ENCODE measurements at places on chromosomes 6 and 20. TPM values are rescaled to one million over a fixed set of nuclear protein-coding genes. Genes with fewer than 3 reads are reported as not detected.

DNA sequence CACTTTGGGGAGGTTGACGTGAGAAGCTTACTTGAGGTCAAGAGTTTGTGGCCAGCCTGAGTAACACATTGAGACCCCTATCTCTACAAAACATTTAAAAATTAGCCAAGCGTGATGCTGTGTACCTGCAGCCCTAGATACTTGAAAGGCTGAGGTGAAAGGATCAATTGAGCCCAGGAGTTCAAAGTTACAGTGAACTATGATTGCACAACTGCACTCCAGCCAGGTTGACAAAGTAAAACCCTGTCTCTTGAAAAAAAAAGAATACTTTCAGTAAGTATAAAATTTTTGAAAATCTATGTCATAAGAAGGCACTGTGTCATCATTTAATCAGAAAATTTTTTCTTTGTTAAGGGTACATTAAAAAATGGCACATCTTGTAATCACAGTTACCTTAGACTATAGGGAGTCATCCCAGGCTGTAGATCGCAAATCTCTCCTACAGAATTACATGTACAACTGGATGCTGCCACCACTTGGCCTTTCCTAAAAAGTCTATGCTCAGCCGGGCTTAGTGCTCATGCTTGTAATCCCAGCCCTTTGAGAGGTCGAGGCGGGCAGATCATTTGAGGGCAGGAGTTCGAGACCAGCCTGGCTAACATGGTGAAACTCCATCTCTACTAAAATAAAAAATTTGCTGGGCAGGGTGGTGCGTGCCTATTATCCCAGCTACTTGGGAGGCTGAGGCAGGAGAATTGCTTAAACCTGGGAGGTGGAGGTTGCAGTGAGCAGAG, 17.0 kb upstream of the MRS2 start:
- DNase-seq: peak; percentile 29

Gene VGLL2
- total RNA-seq: not detected

GRCh38 chr20:5416086-5416485, 99.3 kb upstream of the PROKR2 start:
- DNase-seq: no peak

DNA sequence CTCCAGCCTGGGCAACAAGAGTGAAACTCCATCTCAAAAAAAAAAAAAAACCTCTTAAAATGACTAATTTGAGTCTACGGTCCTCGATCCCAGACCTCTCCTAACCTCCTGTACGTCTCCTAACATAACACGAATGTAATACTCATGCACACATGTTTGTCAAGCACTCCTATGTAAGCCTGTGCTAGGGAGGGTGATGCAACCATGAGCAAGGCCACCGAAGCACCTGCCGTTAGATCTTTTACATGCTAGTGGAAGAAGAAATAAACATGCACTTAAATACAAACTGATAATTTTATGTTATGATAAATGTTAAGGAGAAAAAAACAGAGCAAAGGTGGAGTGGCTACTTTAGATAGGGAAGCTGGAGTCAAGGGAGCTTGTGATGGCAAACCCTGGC, 72.3 kb upstream of the BEND3 start:
- DNase-seq: no peak

DNA sequence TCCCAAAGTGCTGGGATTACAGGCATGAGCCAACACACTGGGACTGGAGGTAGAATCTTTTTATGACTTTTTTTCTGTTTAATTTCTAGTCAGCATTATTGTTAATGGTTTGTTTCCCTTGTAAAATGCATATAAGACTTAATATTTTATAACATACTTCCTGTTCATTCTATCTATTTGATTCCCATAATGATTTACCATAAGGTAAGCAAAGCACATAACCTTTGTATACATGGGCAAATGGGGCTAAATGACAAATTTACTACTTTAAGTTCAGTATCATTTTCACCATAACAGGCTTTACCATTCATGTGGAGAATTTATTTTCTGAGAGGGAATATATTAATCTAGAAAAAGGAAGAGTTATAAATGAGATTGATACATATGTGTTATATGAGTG, 24.3 kb downstream of the VTA1 start:
- no peak for DNase-seq

DNA sequence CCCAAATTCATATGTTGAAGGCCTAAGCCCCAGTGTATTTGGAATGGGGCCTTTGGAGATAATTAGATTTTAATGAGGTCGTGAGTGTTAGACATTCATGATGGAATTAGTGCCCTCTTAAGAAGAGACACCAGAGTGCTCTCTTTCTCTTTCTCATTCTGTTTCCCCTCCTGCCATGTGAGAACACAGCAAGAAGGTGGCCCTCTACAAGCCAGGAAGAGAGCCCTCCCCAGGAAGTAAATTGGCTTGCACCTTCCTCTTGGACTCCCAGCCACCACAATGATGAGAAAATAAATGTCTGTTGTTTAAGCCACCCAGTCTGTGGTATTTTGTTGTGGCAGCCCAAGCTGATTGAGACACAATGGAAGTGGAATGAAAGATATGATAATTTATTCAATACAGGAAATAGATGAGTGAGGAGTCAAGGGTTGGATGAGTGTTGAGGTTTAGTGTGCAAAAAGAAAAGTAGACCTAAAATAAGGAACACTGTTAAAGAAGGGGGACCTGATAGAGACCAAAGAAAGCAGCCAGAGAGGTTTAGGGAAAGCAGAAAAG, 25.9 kb upstream of the ATXN1 start:
- no peak for DNase-seq

GRCh38 chr20:10659651-10660601, 13.9 kb downstream of the JAG1 start:
- DNase-seq: peak; percentile 78

Gene PTGIS
- 1.9 TPM for total RNA-seq

GRCh38 chr6:137277971-137278637, 58.9 kb upstream of the IFNGR1 start:
- peak; percentile 75 for DNase-seq

DNA sequence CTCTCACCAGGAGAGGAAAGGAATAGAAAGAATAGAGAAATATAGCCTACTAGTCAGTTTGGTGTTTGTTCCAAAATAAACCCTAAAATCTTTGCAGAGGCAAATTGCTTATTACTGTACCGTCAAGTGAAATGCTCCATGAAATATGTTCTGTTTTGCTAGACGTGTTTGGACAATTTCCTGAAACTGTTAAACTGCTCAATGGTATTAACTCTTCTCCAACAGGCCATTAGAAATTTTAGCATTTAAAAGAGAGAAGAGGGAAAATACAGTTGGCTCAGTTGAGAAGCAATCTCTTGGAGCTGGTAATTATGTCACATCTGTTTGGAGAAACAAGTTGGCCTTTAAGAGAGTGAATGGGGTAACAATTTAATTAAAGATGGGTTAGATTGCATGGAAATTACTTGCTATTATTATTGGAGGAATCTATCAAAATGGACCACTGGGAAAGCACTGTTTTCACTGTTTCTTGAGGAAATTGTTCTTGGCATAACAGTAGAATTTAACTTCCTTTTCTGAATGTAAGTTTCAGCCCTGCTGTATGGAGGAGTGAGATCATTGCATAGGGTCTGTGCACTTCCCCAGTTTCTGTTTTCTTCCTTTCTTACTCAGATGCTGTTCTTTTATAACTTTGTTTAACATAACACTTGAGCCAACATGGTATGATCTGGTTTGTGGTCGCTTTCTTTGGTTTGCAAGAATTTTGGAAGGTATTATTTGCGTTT, 373.6 kb downstream of the PLCB1 start:
- DNase-seq: no peak

Gene TOX2
- not detected for total RNA-seq

GRCh38 chr6:167831281-167831828, 4.6 kb downstream of the AFDN start:
- no peak for DNase-seq

GRCh38 chr6:161414707-161415106, 140.8 kb upstream of the AGPAT4 start:
- no peak for DNase-seq

- no peak for DNase-seq
These were observed 115.4 kb upstream of the DST start for GRCh38 chr6:56758120-56758519.

- no peak for DNase-seq
These were observed 253.1 kb downstream of the ADGB start for GRCh38 chr6:146851837-146852236.

Gene KAT14
- total RNA-seq: 83.2 TPM

Gene NKX2-4
- total RNA-seq: not detected

Gene SOBP
- 0.14 TPM for total RNA-seq

DNA sequence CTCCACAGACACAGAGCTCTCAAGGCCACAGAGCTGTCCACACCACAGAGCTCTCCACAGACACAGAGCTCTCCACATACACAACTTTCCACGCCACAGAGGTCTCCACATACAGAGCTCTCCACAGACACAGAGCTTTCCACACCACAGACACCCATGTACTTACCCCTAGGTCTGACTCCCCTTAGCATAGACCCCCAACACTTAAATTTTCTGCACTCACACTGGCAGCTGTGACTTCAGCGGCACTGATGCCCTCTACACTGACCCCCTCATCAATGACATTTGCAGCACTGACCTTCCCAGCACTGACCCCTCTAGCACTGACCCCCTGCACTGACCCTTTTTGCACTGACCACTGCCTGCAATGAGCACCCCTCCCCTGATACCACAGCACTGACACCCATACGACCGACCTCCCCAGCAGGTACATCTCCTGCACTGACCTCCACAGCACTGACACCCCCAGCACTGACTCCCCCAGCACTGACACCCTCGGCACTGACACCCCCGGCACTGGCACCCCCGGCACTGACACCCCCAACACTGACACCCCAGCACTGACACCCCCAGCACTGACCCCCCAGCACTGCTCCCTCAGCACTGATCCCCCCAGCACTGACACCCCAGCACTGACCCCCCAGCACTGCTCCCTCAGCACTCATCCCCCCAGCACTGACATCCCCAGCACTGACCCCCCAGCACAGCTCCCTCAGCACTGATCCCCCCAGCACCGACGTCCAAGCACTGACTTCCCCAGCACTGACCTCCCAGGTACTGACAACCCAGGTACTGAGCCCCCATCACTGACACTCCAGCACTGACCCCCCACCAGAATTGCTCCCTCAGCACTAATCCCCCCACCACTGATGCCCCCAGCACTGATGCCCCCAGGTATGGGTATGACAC, 56.5 kb downstream of the ERMARD start:
- DNase-seq: no peak

Gene ZNF512B
- 47.9 TPM for total RNA-seq

GRCh38 chr6:54266400-54266923, 41.8 kb upstream of the TINAG start:
- DNase-seq: no peak

DNA sequence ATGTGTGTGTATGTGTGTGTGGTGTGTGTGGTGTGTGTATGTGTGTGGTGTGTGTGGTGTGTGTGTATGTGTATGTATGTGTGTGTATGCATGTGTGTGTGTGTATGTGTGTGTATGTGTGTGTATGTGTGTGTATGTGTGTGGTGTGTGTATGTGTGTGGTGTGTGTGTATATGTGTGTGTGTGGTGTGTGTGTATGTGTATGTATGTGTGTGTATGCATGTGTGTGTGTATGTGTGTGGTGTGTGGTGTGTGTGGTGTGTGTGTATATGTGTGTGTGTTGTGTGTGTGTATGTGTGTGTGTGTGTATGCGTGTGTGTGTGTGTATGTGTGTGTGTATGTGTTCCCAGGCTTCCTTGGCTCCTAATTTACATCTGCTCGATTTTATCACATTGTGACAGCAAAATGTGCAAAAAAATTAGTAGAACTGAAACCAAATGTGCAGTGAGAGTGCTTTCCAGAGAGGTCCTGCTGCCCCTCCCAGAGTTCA, 234.5 kb downstream of the BMP7 start:
- DNase-seq: no peak

DNA sequence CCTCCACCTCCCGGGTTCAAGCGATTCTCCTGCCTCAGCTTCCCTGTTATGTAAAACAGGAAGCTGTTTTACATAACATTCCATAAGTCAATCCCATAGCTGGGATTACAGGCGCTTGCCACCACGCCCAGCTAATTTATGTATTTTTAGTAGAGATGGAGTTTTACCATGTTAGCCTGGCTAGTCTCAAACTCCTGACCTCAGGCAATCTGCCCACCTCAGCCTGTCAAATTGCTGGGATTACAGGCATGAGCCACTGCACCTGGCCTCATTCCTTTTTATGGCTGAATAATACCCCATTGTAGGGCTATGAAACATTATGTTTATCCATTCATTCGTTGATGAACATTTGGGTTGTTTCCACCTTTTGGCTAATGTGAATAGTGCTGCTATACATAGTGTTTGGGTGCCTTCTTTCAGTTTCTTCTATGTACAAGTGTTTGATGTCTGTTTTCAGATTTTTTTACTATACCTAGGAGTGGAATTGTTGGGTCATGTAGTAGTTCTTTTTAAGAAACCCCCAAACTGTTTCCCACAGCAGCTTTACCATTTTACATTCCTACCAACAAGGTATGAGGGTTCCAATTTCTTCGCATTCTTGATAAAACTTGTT, 138.7 kb upstream of the COL21A1 start:
- DNase-seq: no peak

GRCh38 chr20:46004889-46005473, 3.7 kb upstream of the MMP9 start:
- DNase-seq: peak; percentile 55

Gene THBS2
- total RNA-seq: 0.07 TPM

DNA sequence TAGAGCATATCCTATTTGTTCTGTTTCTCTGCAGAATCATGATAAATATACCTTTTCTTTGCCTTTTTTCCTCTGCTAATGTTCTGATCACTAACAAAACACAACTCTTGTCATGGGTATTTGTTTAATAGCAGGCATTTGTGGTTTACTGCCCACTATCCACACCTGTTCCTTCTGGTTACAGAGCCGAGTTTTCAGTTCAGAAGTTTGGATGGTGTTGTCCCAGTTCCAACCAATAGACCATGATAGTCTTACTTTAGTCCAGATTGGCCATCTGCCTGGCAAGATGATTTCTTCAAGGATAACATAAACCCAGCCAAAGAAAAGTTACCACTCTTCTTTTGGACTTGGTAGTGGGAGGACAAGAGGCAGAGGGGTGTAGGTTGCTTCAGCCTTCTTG, 211.2 kb downstream of the TFAP2A start:
- no peak for DNase-seq

Gene CRNKL1
- total RNA-seq: 27.0 TPM

Gene MYCT1
- not detected for total RNA-seq

- DNase-seq: peak; percentile 42
These were observed 16.9 kb downstream of the NDRG3 start for GRCh38 chr20:36728986-36729385.

- no peak for DNase-seq
These were observed 85.3 kb upstream of the AKAP12 start for GRCh38 chr6:151154418-151154817.

DNA sequence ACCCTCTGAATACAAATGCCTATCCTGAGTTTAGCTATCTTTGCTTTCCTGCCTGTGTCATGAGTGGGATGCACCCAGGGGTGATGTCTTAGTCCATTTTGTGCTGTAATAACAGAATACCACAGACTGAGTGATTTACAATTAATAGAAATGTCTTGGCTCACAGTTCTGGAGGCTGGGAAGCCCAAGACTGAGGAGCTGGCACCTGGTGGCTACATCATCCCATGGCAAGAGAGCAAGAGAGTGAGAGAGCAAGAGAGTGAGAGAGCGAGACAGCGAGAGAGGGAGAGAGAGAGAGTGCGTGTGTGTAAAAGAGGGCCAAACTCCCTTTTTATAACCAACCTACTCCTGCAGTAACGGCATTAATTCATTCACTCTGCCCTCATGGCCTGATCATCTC, 76.8 kb downstream of the PRDM1 start:
- no peak for DNase-seq

- no peak for DNase-seq
These were observed 139.5 kb upstream of the AFDN start for GRCh38 chr6:167687116-167687725.

Data from Caco-2 (cell line).